NCI-H774 (cell line): ENCODE measurements at places on chromosomes 6 and 20.

- no peak for DNase-seq
These were observed 1192.3 kb upstream of the GJE1 start for GRCh38 chr6:140940251-140940925.

- DNase-seq: no peak
These were observed 200.0 kb upstream of the SGK1 start for GRCh38 chr6:134517868-134518267.

GRCh38 chr6:27472182-27472616 is 706 bp downstream of the ZNF184 start:
- DNase-seq: peak; percentile 63

DNA sequence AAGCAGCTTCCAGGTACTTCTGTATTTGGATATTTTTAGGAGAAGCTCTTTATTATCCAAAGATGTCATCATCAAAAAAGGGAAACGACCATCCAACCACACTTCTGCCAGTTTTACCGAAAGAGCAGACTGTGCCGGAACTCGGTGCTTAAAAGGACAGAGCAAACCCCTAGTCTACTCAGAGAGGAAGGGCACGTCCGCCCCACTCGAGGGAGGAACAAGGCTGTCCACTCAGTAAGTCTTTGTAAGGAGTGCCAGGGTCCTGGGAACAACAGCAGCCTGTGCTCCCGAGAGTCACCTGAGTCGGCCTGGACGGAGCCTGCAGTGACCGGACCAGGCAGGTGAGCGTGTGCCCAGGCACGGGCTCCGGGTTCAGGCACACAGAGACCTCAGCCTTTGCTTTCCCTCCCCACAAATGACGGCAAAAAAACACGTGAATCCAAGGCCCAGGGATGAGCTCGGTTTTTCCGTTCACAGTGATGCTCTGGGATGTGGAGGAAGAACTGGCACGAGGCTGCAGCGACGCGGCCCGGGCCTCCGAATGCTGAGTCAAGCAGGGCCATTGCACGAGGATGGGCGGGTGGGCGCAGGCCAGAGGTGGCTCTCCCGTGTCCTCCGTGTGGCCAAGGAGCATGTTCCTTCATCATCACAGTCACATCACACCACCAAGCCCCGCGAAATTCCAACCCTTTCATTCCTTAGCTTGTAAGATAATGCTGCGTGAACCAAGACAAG is 17.4 kb upstream of the SLCO4A1 start:
- no peak for DNase-seq

DNA sequence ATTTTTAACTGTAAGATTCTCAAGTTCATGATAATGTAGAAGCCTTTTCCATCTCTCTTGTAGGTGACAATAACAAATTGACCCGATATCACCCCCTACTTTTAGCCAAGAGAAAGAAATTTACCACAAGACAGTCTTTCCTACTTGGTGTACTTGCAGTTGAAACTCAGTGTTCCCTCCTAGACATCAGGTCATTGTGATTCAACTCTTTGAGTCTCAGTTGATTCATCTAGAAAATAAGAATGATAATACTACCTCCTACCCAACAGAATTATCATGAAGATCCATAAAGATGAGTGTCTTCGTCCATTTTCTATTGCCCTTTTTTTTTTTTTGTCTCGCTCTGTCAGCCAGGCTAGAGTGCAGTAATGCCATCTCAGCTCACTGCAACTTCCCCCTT is 51.3 kb upstream of the TRERF1 start:
- DNase-seq: no peak

GRCh38 chr6:31652925-31653724 is 664 bp upstream of the BAG6 start:
- DNase-seq: peak; percentile 91

DNA sequence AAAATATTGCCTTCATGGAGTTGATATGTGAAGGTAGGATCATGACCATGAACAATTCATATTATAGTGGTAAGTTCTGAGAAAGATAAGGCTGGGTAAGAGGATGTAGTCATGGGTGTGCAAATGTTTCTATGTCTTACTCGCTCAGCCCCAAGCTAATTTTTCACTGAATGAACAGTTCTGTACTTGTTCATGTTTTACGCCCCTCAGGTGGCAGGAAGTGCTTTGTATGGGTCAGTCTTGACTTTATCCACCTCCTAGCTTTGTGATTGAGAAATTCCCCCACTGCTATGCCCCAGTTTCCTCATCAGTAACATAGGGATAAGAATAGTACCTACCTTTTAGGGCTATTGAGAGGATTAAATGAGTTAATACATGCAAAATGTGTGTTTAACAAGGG is 148.2 kb upstream of the KCNG1 start:
- DNase-seq: no peak

DNA sequence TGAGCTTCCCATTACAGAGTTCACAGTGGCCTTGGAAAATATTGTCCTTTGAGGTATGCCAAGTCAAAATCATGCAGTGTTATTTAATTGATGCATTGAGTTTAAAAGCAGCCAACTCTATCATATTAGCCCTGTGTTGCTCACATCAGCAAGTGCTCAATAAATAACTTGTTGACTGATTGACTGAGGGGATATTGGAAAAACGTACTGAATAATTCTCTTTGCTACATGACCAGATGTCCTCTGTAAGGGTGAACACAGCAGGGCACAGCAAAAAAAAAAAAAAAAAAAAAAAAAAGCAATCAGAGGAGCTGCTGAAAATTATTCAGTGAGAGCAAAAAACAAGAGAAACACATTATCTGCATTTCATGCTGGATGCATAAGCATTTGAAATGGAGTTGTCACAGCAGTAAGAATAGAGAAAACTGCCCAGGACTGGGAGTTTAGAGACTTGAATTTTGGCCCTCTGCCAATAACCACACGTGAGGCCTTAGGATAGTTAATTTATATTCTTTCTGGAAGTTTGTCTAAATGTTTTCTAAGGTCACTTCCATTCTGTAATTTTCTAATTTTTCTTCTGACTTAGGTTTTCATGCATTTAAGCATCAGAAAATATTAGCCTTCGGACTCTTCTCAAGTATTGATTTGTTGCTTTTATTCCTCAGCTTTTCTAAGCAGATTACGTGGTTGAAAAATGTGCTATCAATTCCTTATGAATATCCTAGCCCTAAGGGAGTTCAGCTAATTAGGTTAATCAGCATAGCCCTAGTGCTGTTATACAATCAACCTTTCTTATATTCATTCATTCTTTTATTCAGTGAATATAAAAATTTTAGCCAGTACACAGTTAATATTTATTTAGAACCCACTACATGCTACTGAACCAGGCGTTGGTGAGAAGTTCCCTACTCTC is 246.8 kb upstream of the STXBP5 start:
- no peak for DNase-seq

- DNase-seq: no peak
These were observed 26.3 kb downstream of the FAM50B start for GRCh38 chr6:3875486-3875885.

GRCh38 chr20:47540443-47541354 is 39.0 kb downstream of the NCOA3 start:
- no peak for DNase-seq

- no peak for DNase-seq
These were observed 18.3 kb downstream of the PDE10A start for GRCh38 chr6:165644586-165645266.

GRCh38 chr20:54980103-54980960 is 504.9 kb downstream of the DOK5 start:
- DNase-seq: peak; percentile 11

DNA sequence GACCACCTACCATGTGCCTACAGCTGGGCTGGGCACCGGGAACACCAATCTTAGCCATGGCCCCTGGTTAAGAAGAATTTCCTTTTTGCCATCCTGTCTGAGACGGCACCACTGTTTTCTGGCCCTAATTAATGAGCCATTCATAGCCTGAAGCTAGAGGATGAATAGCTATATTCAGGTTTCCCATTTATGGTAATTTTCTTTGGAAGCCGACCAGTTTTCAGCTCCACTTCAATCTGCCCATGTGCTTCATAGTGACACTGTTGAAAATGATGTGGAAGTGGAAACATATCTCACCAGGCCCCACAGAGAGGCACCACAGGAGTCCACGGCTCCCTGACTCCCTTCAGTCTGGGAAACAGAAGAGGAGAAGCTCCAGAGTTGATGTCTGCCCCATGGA is 22.6 kb upstream of the ULBP3 start:
- DNase-seq: no peak

GRCh38 chr6:152378169-152378568 is 259.0 kb downstream of the SYNE1 start:
- DNase-seq: no peak

DNA sequence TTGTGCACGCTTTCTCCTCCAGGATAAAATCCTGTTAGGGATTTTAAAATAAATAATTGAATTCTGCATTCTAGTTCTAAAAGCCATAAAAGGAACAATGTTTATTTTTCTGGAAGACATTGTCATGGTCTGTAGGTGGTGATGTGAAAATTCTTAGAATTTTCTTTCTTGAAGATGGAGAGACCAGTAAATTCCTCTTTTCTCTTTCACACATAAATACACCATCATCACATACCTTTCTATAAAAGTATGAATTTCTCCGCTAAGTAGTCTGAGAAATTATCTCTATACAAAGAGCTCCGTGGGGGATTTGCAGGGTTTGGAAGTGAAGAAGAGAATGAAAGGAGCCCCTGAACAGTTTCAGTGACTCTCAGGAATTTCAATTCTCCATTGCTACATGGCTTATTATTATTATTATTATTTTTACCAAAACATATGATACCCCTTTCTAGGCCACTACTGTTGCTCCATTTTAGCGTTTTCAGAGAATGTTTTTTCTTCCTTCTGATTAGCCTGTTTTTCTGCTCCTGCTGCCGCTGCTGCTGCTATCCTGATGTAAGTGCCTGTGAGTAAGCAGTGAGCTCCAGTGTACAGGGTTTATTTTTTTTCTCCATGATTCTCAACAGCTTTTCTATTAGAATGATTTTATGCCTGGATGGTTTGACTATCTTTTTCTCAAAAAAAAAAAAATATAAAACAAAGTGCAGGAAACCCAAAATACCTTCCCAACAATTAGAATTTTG is 145.8 kb downstream of the SAMD5 start:
- DNase-seq: no peak

GRCh38 chr6:36925809-36926208 is 28.7 kb upstream of the PI16 start:
- DNase-seq: no peak

GRCh38 chr6:122806291-122806690 is 17.2 kb downstream of the SMPDL3A start:
- DNase-seq: no peak

DNA sequence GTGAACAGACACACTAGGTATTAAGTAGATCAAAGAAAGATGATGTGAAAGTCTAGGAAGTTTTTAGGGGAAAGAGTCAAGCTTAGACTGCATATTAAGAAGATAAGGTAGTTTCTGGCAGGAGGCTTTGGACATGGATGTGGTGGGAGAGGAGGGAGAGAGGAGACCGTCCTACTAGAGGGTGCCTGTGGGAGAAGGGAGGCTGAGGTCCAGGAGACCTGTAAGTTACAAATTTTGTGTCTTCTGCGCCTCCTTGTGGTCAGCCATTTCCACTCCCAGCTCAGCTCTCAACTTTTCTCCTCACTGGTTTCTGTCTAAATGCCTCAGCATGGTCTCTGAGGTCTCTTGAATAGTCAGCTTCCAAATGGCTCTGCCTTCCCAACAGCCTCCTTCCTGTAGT is 193.5 kb downstream of the UNC5CL start:
- peak; percentile 16 for DNase-seq

- no peak for DNase-seq
These were observed 19.1 kb downstream of the VSTM2L start for GRCh38 chr20:37922016-37922415.

- DNase-seq: no peak
These were observed 43.3 kb downstream of the PPARD start for GRCh38 chr6:35385457-35386202.

DNA sequence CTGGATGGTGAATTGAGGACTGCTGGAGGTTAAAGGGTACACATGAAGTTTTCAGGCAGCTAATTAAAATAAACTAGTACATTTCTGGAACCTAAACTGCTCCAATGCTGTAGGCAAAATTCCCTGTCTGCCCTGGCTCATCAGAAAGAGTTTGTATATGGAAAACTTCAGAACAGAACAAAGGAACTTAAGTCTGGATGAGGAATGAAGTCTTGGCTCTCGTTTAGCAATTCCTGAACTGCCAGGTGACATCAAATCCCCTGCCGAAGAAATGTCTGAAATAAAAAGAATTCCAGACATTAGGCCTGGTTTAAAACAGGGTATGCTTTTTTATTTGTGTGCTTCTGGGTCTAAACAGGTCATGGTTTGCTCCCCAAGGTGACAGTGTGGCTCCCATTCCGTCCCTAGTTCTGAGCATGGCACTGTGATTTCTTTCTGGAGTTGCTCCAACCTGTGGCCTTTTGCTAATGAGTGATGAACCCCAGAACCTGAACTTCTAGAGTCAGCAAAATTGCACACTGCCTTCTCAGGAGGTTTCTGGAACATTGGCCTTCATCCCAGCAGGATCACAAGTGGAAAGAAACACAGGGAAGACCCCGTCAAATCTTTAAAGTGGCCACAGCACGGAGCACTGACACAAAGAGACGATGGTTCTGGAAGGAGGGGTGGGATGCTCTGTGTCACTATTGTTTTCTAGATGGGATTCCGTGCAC is 129.4 kb upstream of the NAA20 start:
- no peak for DNase-seq

GRCh38 chr6:166707045-166707444 is 80.0 kb upstream of the RPS6KA2 start:
- DNase-seq: peak; percentile 80

- DNase-seq: peak; percentile 68
These were observed 82.6 kb upstream of the CNKSR3 start for GRCh38 chr6:154593122-154593521.
